ENCODE measurements at places on chromosomes 16 and 17.

- no peak for DNase-seq
Measured at GRCh38 chr17:33582661-33583060, 289.6 kb upstream of the ASIC2 start.

DNA sequence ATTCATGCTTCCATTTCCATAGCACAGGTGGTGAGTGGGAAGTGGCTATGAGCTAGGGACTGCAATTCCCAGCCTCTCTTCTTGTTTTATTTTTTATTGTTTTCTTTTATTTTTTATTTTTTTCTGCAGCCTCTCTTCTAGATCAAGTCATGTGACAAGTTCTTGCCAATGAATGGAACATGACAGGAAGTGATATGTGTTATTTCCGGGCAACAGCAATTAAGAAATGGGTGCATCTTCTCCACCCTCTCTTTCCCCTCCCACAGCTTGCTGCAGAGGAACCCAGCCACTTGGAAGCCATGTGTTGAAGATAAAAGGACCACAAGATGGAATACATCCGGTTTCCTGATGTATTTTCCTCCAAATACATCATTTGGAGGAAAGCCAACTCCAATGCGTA, 23.6 kb downstream of the IRX5 start:
- no peak for DNase-seq

DNA sequence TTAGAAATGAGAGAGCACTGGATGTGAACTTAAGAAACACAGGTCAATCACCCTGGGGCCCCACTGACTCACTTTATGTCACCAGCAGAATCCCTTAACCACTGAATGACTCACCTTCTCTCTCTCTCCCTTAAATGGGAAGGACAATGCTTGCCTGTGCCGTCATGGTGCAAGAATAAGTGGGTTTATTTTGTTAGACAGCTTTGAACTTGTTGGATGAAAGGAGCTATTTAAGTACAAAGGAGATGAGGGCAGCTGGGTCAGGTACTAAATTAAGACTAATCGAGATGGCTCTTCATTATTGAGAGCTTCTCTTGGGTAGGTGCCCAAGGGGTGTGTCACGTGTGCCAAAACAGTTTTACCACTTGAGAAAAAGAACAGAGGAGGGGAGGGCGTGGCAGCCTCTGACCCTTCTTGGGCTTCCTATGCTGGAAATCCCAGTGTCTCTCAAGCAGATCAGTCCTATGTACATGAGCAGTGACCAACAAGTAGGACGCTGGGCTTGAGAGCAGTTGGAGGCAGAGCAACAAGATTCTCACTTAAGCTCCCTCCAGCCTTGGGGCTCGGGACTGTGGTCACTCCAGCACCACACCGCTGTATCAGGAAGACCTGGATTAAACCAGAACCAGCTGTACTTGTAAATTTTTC, 6.7 kb upstream of the KRT31 start:
- DNase-seq, result peak; percentile 32

GRCh38 chr16:78225919-78226318, 126.5 kb downstream of the WWOX start:
- DNase-seq, result no peak

- peak; percentile 38 for DNase-seq
Measured at GRCh38 chr17:74008196-74008595, 195.3 kb upstream of the RPL38 start.

GRCh38 chr17:17783825-17784656, 52.7 kb downstream of the SREBF1 start:
- no peak for DNase-seq

GRCh38 chr16:87855852-87856715, 13.2 kb downstream of the SLC7A5 start:
- no peak for DNase-seq

DNA sequence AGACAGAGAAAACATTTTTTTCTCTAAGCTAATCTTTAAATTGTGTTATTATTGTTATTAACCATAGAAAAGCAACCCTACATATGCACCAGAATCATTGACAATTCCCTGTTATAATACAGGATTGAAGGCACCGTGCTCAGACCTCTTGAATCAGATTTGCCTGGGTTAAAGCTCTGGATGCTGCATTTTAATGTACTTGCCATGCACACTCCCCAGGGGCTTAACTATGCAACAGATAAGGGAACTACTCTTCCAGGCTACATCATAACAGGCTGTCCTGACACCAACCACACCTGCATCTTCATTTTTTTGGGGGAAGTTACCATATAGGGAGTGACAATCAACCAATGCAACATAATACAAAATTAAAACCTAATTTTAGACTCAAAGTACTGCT, 1187.6 kb upstream of the CDH8 start:
- DNase-seq, result no peak

DNA sequence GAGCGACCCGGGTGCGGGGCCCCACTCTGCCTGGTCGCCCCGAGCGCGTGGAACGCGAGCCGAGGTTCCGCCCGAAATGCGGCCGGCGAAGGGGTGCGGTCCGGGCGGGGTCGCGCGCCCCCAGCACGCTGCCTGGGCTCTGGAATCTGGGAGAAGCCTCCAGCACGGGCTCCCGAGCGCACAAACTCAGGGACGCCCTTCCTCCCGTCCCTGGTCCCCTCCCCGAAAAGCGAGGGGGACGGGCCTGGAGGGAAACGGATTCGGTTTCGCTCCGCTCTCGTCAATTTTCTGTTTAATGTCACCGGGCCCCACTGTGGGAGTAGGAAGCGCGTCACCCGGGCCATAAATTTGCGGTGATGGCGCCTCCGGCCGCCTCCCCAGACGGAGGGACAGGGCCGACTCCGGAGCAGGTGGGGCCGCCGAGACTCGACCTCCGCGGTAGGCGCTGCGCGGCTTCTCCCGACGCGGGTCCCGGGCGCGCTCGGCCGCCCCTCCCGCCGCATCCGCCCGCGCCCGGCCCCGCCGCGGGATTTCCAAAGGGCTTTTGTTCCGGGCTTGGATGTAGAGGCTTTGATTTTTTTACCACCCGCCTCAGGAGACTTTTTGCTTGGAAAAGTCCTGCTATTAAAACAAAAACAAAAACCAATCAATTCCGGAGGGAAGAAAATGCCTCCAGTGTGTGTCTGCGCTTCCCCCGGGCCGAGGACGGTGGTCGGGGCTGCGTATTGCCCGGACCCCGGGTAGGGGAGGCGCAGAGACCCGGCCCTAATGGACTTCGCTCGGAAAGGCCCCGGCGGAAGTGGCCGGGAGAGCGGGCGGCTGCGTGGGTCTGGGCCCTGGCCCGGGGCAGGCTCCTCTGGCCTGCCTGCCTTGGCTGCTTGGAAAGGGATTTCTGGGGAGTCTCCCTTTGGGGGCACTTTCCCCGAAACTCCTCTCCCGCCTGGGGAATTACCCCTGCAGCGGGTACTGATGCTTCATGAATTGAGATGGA, 7.9 kb upstream of the BAHCC1 start:
- DNase-seq, result no peak

DNA sequence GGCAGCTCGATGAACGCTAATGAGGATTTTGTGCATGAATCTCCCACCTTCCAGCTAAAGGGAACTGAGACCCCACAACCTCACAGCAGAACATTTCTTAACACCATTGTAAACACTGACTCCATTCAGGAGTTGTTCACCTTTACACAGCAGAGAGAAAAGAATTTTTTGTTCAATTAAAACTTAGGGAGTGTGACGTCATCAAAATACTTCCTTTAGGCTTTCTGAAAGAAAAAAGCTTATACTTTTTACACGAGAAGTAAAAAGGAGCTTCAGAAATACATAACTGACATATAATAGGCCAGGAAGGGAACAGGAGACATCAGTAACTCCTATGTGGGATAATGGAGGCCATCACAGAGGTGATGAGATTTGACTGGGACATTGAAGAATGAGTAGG, 98.1 kb upstream of the AXIN2 start:
- no peak for DNase-seq

DNA sequence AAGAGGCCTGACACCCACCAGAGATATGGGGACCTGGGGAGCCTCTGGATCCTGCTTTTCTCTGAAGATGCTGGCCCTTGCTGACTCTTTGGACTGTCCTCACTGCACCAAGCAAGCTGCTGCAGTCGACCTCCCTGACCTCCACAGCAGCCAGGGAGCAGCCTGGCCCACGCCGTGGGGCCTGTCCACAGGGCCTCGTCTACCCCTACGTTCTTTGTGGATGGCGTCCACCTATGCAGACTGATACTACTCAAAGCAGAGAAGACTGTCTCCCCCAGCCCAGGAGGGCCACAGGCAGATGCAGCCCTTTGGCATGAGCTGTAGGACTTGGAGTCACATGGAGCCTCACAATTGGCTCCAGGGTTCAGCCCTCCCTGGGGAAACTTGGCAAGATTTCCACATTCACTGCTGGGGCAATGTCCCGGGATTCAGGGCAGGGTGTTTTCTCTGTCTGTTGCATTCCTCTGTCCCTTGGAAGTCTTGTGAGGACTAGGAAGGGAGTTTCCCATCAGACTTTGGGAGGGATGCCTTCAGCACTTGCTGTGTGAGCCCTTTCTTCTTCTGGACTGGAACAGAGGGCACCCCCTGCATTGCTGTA, 152.2 kb downstream of the NTN1 start:
- DNase-seq, result no peak

GRCh38 chr17:33803686-33804085, 451.4 kb upstream of the CCL2 start:
- DNase-seq, result no peak

- peak; percentile 11 for DNase-seq
Measured at GRCh38 chr16:426115-426905, 861 bp downstream of the RAB11FIP3 start.

GRCh38 chr16:6510261-6510660, 822.4 kb upstream of the RBFOX1 start:
- DNase-seq, result no peak

DNA sequence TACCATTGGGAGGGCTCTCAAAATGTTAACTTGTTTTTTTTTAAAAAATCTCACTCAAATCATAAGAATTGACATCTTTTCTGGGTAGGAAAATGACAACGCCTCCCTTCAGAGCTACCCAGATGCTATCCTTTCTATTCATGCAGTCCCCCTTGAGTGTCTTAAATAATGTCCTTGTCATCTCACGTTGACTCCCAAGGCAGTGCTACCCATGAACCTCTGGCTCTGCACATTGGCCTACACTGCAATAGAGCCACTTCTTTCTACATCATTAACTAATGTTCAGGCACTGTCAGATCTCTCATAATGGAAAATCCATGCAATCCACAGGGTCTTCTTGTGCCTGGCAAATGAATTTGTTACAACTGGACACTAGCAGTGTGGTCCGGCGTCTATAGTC, 569.8 kb upstream of the ZFHX3 start:
- DNase-seq, result no peak

GRCh38 chr17:62713086-62713881, 85.8 kb downstream of the MRC2 start:
- DNase-seq, result no peak

- no peak for DNase-seq
Measured at GRCh38 chr16:29811896-29812665, at the start of gene PRRT2. PRRT2 (plus strand) TSS chr16:29812193; CDS start chr16:29813055, 862 bp downstream.

DNA sequence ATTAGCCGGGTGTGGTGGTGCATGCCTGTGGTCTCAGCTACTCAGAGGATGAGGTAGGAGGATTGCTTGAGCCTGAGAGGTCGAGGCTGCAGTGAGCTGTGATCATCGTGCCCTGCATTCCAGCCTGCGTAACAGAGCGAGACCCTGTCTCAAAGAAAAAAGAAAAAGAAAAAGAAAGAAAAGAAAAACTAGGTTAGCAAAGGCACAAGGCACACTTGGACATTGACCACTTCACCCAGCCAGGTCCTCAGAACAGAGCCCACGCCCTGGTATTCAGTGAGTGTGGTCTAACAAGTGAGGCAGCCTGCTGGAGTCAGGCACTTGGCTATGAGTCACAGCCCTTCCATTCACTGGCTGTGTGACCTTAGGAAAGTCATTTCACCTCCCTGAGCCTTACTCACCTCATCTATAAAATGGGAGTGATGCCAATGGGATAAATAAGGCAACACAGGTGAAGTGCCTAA, 10.4 kb downstream of the MILR1 start:
- no peak for DNase-seq
